Mucosa of descending colon (tissue), 3 donors: ENCODE measurements at places on chromosomes 16 and 17.

- DNase-seq, result no peak
These were observed 299.4 kb upstream of the IRX3 start for GRCh38 chr16:54585998-54586340.

- DNase-seq, result no peak
These were observed 42.6 kb downstream of the KLHDC4 start for GRCh38 chr16:87723226-87723623.

DNA sequence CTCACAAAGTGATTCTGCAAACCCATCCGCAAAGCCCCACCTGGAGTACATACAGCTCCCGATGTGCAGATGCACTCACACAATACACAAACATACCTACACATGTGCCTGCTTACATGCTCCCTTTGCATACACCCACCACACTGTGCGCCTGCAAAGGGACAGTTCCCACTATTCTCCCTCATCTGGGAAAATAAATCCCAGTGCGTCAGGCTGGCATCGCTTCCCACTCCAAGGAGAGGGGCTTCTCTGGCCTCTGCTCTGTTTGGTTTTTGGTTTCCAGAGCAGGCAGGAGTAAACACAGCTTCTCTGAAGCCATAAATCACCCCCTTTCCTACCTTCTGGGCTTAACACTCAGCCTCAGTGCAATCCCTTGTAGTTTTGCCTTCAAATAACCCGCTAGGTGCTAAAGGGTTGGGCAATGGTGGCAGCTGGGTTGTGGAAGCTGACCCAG lies 14.7 kb downstream of the HOXB4 start:
- DNase-seq, result no peak

DNA sequence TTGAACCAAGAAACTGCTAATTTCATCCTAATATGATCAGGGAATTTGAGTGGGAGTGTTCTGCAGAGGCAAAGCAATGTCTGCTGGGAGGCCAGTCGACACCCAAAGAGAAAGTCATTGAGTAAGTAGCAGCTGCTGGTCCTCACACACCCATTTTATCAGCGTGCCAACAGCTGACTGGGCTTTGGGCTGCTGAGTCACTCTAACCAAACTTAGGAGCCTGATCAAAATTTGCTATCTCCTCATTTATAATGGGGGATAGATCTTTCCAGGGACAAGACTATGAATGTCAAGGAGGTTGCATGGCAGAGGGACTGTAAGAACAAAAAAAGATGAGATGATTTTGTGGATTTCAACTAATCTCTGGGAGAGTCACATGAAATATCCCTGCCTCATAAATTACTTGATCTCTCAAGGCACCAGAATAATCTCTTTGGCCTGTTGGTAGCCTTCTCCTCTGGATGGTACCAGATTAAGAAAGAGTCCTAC lies 32.9 kb downstream of the CPSF4L start:
- DNase-seq, result peak; percentile 68

DNA sequence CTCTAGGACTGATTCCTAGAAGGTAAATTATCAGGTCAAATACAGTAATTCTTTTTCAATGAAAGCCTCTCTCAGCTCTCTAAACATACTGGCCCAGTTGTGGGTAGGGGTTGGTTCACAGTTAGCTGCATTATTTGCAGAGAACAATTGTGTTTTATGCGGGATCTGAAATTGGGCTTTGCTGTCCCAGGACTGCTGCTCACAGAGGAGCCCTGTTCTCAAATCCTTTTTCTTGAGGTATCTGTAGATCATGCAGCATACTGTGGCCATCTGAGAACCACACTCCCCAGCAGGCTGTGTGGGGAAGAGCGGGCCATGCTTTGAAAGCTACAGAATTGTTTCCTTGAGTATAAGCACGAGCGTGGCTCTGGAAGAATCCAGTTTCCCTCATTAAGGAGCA lies 17.5 kb downstream of the MTHFSD start:
- no peak for DNase-seq

- no peak for DNase-seq
These were observed 71.5 kb upstream of the ATF7IP2 start for GRCh38 chr16:10314317-10314716.

- DNase-seq, result no peak
These were observed 12.0 kb upstream of the BCAS3 start for GRCh38 chr17:60665602-60666001.

DNA sequence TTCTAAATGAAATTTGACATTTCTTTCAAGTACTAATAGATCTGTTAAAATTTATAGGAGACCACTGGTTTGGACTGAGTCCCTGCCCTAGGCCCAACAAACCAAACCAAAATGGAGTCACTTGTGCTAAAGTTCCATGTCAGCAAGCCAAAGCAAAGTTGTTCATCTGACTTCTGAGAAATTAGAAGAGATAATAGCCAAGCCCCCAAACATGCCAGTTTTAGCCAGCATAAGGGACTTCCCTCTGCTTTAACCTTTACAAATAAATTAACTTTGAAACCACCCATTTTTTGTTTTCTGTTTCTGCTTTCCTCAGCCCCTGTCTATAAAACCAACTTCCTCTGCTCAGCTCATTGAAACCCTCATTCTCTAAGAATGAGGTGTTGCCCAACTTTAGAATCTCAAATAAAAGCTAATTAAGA lies 18.9 kb downstream of the CDR2 start:
- DNase-seq, result no peak

DNA sequence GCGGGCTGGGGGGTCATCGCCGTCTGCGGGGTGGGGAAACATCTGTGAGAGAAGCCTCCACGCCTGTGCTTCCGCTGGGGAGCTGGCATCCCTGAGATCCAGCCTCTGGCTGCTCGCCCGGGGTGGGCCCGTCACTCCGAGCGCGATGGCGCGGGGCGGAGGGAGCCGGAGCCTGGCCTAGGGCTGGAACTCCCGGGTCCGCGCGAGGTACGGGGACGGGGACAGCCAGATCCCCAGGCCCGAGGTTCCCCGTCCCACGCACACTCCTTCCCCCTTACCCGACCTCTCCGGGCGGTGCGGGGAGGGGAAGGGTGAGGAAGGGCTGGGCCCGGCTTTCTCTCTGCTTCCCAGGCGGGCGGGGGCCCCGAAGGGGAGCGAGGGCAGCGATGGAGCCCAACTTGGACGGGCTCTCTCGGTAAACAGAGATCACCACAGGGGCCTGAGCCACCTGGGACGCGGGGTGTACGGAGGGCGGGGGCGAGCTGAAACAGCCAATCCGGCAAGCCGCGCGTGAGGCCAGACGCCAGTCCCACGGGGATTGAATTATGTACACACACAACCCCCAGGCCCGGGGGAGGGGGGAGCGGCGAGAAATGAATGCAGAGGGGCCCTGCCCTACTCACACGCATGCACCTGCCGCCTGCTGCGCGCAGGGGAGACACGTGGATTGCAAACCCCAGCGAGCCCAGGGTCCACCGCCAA lies at the start of gene SLC16A11:
TSS of gene SLC16A11 (minus strand) at position 596 of the 702 bp plus-strand sequence. CDS start at position 17, 579 bp downstream.
- DNase-seq, result peak; percentile 71

DNA sequence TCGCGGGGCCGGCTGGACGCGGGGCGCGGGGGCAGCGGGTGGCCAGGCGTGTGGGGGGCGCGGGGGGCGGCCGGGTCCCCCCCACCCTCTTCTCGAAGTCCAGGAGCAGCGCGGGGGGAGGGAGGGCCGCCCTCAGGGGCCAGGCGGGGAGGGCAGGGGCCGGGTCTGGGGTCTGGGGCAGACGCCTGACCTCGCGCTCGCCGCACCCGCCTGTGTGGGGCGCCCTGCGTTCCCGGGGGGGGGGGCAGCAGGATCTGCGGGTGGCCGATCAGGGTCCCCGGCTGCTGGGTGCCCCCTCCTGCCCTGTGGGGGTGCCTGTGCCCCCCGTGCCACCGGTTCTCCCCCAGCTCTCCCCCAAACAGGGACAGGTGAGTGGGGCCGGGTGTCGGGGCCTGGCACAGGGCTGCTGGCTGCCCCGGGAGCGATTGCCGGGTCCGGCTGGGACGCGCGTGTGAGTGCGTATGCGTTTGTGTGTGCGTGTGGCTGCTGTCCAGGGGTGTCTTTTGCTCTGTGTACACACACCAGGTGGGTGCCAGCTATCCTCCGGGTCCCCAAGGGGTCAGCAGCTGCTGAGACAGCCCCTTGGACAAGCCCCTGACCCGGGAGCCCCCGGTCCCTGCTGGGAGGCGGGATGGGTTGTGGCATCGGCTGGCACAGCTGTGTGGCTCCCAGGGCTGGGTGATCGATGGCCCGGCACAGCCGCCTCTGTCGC lies 663 bp downstream of the PRR35 start:
- no peak for DNase-seq

DNA sequence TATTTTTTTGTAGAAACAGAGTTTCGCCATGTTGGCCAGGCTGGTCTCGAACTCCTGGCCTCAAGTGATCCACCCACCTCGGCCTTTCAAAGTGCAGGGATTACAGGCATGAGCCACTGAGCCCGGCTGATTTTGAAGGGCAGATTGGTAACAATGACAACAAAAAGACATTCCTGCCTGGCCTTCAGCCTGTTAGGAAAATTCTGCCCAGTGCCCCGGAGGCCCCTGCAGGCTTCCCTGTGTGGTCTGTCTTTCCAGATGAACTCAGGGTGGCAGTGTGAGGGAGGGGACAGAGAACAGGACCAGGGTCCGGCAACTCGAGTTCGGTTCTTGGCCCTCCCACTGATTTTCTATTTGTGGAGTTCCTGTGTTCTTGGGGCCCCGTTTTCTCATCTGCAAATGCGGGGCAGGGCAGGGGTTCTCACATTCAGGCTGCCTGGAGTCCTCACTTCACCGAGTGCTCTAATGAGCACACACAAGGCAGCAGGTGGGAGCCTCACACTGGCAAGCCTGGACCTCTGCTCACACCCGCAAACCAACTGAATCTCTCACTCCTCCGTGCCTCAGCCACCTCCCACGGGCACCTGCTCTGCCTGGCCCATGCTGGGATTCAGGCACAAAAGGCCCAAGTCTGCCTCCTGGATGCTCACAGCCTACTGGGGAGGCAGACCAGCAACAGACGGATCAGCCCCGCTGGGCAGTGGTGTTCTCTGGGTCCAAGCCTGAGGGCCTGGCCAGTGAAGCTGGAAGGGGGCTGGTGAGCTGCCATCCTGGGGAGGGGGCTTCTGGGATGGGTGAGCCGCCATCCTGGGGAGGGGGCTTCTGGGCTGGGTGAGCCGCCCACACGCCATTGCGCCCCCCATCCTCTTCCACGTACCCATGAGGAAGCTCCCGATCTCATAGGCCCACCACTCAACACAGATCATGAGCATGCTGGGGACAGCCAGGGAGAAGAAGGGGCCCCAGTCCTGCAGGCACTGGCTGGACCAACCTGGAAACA lies 10.3 kb downstream of the SLC47A2 start:
- no peak for DNase-seq

DNA sequence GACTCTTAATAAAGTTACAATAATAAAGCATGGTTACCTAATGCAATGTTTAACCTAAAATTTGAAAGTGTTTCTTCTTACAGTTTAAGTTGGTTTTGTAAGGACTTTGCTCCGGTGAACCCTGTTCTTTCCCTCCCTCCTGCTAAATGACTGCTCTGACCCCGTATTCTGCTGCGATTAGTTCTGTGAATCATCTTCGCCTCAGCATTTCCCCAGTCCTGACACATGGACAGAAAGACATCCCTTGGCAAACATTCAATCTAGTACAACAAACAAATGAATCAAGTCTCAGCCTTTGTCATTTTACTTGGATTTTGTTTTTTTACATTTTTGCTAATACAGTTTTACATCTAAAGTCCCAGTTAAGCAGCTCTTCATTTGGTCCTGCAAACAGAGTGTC lies 15.4 kb downstream of the KCNJ2 start:
- no peak for DNase-seq

DNA sequence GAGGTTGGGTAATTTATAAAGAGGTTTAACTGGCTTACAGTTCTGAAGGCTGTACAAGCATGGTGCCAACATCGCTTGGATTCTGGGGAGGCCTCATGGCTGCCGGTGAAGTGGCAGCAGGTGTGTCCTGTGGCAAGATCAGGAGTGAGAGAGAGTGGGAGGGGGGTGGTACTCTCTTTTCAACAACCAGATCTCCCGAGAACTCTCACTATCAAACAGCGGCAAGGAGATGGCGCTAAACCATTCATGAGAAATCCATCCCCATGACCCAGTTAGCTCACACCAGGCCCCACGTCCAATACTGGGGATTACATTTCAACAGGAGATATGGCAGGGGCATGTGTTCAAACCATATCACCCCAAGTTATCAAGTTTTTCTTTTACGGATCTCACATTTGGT lies 44.0 kb upstream of the CBX4 start:
- DNase-seq, result no peak

DNA sequence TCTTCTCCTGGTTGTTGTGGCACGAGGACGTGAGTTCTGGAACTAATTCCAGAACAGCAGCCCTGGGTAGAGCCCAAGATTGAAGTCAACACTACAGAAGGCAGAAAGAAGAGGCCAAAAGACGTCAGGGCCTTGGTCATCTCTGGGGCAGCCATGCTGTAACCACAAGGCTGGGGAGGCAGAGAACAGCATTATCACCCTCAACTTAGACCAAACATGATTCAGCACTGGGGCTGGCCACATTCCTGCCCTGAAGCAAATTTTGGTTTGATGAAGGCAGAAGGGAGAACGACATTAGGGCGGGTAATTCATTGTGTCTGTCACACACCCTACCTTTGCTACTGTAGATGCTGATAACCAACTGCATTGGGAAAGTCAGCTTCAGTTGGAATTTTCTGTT lies 9.7 kb upstream of the ALOX15B start:
- DNase-seq, result no peak

DNA sequence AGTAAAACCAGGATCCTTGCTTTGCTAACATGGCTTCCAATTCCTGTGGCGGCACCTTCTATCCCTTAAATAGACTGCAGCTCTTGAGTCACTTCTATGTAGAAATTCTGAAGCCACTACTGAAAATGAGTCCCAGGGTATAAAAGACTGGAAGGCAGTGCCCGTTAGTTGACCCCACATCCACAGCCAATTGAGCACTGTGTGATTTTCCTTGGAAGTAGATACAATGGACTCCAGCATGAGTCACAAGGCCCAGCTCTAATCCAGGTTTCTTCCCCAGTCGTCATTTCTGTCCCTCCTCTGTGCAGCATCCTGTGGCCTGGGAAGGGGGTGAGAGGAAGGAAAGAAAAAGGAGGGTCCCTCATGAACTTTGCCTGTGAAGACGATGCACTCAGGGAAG lies 69.5 kb downstream of the HLF start:
- no peak for DNase-seq

DNA sequence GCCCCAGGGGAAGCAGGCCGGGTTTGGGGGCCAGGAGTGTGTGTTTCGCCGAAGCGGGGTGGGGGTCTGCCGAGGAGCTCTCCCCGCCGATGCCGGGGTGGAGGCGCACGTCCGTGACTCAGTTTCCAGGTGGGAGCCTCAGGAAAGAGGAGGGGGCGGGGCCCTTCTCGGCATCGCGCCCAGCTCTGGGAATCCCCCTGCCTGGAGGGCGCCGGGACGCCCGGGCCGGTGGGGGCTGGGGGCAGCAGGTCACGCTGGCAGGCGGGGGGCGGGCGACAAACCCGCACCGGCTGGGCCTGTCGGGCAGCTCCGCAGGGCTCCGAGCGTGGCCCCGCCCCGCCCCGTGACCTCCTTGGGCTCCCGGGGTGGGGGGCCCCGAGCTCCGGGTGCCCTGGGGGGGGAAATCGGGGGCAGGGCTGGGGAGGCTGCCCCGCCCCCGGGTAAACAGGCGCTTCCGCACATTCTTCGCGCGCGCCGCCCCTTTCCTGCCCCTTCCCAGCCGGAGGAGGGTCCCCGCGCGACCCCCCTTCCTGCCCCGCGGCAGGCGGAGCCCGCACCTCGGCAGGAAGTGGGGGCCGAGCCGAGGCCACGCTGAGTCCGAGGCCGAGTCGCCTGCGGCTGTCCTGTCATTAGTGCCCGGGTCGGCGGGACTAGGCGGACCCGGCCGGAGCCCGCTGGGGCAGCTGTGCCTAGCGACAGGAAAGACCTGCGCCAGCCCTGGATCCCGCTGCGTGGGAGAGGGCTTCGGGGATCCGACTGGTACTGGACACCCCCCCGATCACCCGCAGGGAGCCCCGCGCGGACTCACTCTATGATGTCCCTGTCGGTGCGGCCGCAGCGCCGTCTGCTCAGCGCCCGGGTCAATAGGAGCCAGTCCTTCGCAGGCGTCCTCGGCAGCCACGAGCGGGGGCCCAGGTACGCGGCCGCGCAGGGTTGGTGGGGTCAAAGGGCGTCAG lies 9.3 kb downstream of the RIPOR1 start:
- peak; percentile 75 for DNase-seq
